T-cell (primary cell): ENCODE measurements at places on chromosomes 7 and 10.

DNA sequence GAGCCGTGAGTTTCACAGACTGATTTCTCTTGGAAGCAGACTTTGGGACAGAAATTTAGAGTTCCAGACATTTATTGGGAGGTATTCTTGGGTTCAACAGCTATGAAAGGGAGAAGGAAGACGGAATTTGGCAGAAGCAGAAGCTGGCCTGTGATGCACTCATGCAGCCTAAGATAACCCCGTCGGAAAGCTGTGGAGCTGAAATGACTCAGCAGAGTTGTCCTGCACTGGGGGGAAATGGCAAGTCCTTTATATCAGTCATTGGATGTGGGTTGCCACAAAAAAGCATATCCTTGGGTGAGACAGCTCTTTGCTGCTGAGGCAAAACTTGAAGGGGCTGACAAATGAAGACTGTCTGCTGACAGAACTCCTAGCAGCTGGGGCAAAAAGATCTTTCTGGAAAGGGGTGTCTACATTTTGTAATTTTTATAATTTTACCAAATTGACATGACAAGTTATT is 11.5 kb upstream of the MICU1 start:
- H3K4me3 ChIP-seq, result no peak overlapping the region
- DNase-seq, result no peak
- H3K36me3 ChIP-seq, result no peaks in the 10 kb centered on the region
- H3K4me1 ChIP-seq, result no peaks in the 10 kb centered on the region
- no peak overlapping the region for H3K27ac ChIP-seq
- no peaks in the 10 kb centered on the region for H3K27me3 ChIP-seq

- no peaks in the 10 kb centered on the region for H3K4me1 ChIP-seq
- no peaks in the 10 kb centered on the region for H3K36me3 ChIP-seq
- no peak overlapping the region for H3K4me3 ChIP-seq
These were observed 86.6 kb upstream of the PDK4 start for GRCh38 chr7:95682913-95683312.

DNA sequence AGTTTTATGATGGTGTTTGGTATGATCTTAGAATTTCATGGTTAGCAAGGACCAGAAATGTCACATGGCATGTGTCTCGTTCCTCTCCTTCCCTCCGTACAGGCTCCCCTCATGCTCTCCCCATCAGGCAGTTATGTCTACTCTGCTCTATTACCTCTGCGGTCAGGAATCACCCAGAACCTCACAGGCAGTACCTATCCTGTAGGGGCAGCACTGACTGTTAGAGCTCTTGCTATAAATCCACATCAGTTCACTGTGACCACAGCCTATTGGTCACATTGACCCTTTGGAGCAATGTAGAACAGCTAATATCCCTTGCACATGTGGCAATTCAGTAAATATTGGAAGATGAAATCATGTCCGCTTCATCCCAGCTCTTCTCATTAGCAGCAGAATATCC is 151.8 kb downstream of the WNT2 start:
- no peak for DNase-seq
- H3K27ac ChIP-seq, result no peak overlapping the region
- H3K4me3 ChIP-seq, result no peak overlapping the region
- peaks cover 3% of the 10 kb centered on the region for H3K36me3 ChIP-seq
- H3K27me3 ChIP-seq, result no peaks in the 10 kb centered on the region

DNA sequence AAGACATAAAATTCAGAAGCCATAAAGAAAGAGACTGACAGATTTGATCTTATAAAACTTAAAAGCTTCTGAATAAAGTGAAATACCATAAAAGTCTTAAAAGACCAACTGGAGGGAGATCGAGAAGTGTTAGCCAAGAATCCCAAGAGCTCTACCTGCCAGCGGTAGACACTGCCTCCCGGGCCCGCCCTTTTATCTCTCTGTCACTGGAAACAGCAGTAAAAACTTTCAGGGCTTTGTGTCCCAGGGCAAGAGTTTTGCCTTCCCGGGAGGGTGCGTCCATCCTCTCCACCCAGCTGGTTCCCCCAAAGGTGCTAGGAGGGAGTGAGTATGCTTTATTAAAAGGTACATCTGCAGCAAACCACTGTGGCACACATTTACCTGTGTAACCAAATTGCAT is 5.8 kb downstream of the PLA2G12B start:
- H3K27ac ChIP-seq, result no peak overlapping the region
- peaks cover 21% of the 10 kb centered on the region for H3K27me3 ChIP-seq
- H3K4me1 ChIP-seq, result no peaks in the 10 kb centered on the region
- no peak overlapping the region for H3K4me3 ChIP-seq
- DNase-seq, result no peak

- peak overlapping the region; percentile 47 for H3K27ac ChIP-seq
- H3K36me3 ChIP-seq, result no peaks in the 10 kb centered on the region
- no peak overlapping the region for H3K4me3 ChIP-seq
- no peaks in the 10 kb centered on the region for H3K27me3 ChIP-seq
- peaks cover 19% of the 10 kb centered on the region for H3K4me1 ChIP-seq
These were observed 24.2 kb downstream of the PILRA start for GRCh38 chr7:100397315-100398081.

- no peaks in the 10 kb centered on the region for H3K36me3 ChIP-seq
- H3K27ac ChIP-seq, result no peak overlapping the region
- H3K27me3 ChIP-seq, result no peaks in the 10 kb centered on the region
- H3K4me1 ChIP-seq, result no peaks in the 10 kb centered on the region
- H3K4me3 ChIP-seq, result no peak overlapping the region
These were observed 58.1 kb downstream of the AGMO start for GRCh38 chr7:15503603-15504290.

DNA sequence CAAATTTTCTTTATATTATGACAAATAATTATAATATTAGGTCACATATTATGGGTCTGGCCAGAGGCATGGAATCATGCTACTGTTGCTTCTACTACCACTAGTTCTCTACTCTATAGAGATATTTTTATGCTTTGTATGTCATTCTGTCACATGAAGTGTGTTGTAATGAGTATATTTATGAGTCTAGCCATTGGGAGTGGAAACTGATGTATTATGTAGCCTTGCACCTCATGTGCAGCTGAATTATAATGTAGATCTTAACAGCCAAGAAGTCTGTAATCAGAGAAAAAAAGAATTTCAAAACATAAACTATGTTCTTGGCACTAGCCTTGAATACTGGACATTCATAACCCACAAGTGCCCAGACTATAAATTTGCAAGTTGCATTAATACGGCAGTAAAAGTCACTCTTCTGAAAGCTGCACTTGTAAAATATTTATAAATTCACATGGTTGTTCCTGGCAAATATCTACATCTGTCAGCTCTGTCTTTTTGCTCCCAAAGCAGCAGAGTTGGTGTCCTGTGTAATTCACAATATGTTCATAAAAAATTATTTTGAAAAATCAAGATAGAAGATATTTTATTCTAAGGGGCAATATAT is 48.6 kb upstream of the SKAP2 start:
- H3K27ac ChIP-seq, result no peak overlapping the region
- no peaks in the 10 kb centered on the region for H3K36me3 ChIP-seq
- H3K4me1 ChIP-seq, result no peaks in the 10 kb centered on the region
- no peak for DNase-seq

DNA sequence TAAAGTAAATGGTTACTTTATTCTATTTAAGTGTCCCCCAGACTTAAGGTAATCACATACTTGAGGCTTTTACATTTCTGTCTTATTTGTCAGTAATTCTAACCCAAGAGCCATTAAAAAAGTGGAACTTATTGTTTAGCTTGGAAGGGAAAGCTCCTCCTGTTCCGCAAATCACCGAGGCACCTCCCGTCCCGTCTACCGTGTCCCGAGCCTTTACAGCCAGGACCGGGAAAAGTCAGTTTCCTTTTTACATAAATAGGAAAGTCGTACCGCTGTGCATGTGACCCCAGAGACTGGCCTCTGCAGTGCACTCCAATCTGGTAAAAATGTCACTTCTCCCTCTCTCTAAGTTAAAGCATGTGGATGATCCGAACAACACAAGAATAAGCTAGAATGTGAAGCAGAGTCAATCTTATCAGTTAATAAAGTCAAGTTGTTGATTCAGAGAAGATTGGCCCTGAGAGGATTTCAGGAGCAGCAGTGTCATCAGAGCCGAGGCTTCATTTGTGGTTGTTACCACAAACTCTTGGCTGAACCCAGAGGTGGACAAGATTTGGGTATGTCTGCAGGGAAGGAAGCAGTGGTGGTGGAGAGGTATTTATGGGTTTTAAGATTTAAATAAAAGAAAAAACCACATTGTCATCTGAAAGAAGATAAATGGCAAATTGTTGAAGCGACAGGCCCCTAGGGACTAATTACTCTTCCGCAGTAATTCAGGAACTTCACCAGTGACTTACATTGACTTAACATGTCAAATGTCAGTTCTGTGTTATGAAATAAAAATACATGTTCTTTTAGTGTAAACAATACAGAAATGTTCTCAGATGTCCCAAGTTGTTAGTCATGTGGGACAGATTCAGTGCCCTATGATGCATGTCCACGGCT is 316.6 kb upstream of the ZNF32 start:
- H3K27me3 ChIP-seq, result peaks cover 2% of the 10 kb centered on the region
- no peak overlapping the region for H3K27ac ChIP-seq
- no peaks in the 10 kb centered on the region for H3K4me1 ChIP-seq

GRCh38 chr10:86248062-86248461 is 118.5 kb downstream of the GRID1 start:
- H3K36me3 ChIP-seq, result no peaks in the 10 kb centered on the region
- peaks cover 29% of the 10 kb centered on the region for H3K27me3 ChIP-seq
- H3K4me1 ChIP-seq, result no peaks in the 10 kb centered on the region
- H3K4me3 ChIP-seq, result no peak overlapping the region

- no peak overlapping the region for H3K27ac ChIP-seq
- H3K36me3 ChIP-seq, result no peaks in the 10 kb centered on the region
These were observed 22.6 kb downstream of the UNCX start for GRCh38 chr7:1255080-1255816.

DNA sequence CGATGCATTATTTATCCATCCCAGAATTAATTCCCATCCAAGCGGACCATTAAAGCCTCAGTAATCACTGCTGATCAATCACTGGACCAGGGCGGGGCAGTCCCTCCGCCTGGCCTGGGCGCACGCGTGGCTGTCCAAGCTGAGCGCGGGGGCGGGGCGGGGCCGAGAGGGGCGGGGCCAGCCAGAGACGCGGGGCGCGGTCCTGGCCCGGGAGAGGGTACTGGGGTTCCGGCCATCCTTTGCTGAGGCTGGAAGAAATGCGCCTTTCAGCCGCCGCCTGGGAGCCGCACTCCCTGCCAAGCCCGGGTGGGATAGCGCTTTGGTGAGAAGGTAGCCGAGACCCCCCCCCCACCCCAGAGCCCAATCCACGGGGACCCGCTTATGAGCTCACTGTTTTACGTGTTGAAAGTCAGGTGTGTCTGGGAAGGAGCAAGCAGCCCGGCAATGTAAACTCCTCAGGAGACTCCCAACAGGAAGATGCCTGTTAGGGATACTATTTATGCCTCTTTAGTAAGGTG is at the start of gene ARHGAP22:
Gene ARHGAP22 (minus strand): TSS at position 83 of the 518 bp plus-strand sequence. CDS start 277 bp downstream, outside the sequence.
- DNase-seq, result no peak
- no peak within 1 kb of the TSS for H3K4me3 ChIP-seq
- H3K27ac ChIP-seq, result no peak within 1 kb of the TSS
- peaks cover 3% of the 10 kb centered on the region for H3K4me1 ChIP-seq

DNA sequence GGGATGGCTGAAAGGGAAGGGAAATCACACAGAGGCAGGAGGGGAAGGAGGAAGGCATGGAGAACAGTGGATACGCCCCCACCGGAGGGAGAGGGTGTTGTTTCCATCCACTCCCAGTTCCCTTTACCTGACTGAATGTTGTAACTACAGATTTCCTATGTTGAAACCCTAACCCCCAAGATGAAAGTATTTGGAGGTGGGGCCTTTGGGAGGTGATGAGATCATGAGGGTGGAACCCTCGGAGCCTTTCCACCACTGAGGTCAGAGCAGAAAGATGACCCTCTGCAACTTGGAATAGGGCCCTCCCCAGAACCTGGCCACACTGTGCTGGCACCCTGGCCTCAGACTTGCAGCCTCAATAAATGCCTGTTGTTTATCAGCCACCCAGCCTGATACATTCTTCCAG is 48.6 kb upstream of the CNPY1 start:
- no peak overlapping the region for H3K27ac ChIP-seq
- H3K4me3 ChIP-seq, result no peak overlapping the region
- H3K27me3 ChIP-seq, result no peaks in the 10 kb centered on the region
- no peaks in the 10 kb centered on the region for H3K36me3 ChIP-seq
- DNase-seq, result no peak

- no peaks in the 10 kb centered on the region for H3K27me3 ChIP-seq
- H3K27ac ChIP-seq, result no peak overlapping the region
- H3K36me3 ChIP-seq, result no peaks in the 10 kb centered on the region
- peaks cover 12% of the 10 kb centered on the region for H3K4me1 ChIP-seq
- H3K4me3 ChIP-seq, result no peak overlapping the region
- no peak for DNase-seq
These were observed 20.7 kb downstream of the AVL9 start for GRCh38 chr7:32515890-32516550.
